ENCODE measurements at places on chromosomes 2 and 18.

- DNase-seq, result no peak
These were observed 86.5 kb downstream of the LIPG start for GRCh38 chr18:49648326-49648725.

DNA sequence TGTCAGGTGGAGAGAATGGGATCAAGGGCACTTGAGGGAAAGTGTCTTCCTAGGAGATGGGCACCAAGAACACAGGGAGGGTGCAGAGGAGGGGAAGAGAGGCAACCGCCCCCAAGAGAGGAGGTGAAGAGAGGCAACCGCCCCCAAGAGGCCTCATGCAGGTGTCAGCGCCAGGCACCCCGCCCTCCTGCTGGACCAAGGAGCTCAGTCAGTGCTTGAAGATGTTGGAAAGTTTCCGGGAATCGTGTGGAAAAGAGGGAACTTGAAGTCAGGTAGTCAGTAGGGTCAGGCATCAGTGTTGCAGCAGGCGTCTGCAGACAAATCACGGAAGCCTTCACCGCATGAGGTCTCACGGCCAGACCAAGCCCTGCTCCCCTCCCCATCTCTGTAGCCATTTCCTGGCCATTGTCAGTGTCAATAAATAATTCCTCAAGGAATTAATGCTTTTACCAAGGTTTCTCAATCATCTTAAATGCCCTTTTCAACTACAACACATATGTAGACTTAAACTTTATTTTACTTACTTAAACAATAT, 353.1 kb downstream of the EIPR1 start:
- DNase-seq, result no peak

DNA sequence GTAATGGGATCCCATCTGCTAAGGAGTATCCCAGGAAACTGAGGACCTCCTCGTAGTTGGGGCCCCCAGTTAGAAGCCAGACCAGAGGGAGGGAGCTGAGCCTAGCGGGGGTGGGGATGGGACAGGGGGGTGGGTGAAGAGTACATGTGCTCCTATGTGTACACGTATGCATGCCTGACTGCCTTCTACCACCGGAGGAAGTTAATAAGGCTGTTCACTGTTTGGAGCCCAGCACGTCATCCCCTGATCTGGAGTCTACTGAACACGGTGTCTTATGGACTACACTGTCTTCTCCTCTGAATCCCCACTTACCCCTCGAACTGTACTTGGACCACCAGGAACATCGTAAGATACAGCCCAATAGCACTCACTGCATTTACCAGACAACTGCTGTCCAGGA, 68.5 kb downstream of the SFXN5 start:
- DNase-seq, result no peak

DNA sequence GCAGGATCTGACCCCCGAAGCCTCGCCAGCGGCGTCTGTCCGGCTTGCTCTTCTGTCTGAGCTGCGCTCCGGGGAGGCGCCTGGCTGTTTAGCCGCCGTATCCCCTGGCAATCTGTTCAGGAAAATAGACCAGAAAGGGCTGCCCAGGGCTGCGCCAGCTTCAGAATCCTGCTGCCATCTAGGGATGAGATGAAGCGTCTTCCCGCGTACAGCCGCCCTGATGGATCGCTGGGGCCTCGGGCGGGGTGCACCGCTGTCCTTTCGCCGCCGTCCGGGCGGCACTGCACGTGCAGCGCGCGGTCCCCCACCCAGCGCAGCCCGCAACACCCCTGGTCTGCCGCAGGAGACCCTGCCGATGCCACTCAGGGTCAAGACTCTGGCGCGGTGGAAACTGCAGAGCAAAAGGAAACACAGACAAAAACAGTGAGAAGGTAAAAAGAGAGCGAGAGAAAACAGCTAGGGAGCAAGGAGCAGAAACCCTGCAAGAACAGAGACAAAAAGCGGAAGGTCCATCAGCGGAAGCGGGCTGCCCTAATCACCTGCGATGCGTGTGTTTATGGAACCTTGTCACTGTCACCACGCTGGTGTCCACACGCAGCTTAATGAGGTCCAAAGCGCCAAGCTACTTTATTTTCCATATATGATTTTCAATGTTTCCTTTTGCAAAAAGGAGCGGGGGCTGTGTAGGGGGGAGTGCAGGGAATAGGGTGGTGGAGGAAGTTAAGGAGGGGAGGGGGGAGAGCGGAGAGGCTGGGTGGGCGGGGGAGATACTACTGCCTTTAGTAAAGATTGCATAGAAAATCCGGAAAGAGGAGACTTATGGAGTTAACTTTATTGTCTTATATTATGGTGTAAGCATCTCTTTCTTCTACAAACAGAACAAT, 2113.3 kb upstream of the PIK3C3 start:
- DNase-seq, result no peak

DNA sequence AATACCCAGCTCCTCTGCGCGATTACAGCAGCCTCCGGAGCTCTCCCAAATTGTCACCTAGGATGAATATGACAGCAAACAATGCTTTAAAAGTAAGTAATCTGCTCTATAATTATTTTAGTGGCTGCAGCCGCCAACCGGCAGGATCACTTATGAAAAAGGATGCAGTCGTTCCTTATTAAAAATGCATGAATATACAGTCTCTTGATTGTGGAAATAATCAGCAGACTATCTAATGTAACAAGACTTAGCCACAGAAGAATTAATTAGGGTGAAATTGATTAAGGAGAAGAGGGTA, 71.8 kb upstream of the STPG4 start:
- DNase-seq, result no peak

DNA sequence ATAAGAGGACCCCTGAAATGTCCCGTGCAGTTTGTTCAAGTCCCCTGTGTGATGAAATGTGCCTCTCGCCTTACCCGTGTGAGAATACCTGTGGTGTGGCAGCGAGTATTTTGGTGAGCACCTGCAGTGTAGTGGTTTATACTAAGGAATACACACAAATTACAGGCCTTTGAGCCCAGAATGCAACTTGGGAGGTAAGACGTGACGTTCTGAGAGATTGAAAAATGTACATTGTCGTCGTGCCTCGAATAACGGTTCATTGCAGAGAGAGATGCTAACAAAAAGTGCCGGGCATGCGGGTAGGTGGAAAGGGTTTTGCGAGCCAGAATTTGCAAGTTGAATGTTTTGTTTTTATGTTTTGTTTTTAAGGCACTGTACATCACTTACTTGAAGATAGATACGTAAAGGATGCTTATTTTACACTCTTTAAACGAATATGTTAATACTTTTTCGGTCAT, 867 bp downstream of the RBBP8 start:
- no peak for DNase-seq

DNA sequence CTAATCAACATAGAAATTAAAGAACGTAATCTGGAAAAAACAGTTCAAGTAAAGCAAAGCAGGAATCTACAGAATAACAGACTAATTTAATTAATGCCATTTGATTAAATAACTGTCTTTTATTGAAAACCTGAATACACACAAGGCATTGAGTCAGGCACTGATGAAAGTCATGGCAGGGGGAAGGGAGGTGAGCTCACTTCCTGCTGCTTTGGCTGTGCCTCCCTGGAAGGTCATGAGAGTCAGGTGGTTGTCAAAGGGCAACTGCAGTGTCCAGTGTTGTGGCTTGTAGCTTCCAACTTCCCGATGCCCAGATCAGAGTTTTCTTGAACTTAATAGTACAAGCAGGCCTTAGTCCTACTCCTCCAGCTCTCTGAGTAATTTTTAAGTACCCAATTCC, 180.9 kb downstream of the PID1 start:
- DNase-seq, result no peak

DNA sequence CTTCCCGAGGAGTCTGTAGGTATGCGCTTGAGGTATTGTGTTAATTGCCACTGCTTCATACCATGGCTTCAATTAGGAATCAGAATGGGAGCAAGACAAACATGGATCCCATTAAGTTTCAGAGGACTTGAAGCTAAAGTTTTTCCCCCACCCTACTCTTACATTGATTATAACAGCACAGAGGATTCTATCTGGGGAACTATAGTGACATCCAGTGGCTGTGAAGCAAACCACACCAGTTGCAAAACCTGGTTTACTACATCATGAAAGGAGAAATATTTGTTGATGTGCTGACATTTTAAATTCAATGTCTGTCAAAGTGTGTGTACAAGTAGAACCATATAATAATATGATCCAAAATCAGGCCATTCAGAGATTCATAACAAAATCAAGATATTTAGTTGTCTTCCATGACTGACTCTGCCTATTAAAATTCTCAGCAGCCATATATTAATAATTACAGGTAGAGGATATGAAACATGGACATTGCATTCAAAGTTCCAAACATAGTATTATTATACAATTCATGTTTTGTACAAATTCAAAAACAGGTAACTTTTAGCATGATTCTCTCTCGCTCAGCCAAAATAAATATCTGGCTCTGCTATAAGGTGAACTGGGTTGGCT, 82.9 kb downstream of the GRB14 start:
- DNase-seq, result no peak

DNA sequence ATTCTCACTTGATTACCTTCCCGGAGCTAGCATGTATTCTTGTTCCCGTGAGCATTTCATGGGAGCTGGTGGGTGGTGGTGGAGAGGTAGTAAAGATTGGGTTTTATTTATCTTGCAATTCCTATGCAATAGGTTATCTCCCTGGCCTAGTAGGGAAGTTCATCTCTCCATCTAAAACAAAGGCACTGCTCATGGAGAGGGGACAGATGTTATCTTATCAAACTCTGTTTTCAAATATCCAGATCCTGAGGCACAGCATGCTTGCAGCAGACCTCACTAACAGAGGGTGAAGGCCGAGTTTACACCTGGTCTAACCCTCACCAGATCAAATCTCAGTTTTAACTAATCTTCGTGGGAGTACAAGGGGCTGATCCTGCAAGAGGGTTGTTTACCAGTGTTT, 98.9 kb downstream of the CYRIA start:
- no peak for DNase-seq

GRCh38 chr2:184637781-184638180, 39.5 kb downstream of the ZNF804A start:
- no peak for DNase-seq

DNA sequence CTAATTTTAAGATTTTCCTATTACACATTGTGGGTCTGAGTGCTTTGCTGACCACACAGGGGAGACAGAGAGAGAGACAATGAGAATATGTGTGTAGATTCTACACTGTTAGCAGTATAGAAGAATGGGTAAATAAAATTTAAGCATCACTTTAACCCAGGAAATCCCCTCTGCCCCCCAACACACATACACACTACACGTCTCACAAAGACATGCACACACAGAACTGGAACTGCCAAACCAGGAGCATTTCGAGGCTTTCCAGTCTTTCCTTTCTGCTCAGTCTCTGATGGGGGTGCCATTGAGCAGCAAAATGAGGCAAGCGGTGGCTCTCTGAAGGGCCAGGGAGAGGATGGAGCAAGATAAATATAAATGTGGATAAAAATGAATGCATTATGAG, 2.5 kb downstream of the MERTK start:
- no peak for DNase-seq

- no peak for DNase-seq
These were observed 70.2 kb downstream of the HRH4 start for GRCh38 chr18:24530630-24531111.

GRCh38 chr2:96594282-96594681, 43.8 kb downstream of the KANSL3 start:
- no peak for DNase-seq

DNA sequence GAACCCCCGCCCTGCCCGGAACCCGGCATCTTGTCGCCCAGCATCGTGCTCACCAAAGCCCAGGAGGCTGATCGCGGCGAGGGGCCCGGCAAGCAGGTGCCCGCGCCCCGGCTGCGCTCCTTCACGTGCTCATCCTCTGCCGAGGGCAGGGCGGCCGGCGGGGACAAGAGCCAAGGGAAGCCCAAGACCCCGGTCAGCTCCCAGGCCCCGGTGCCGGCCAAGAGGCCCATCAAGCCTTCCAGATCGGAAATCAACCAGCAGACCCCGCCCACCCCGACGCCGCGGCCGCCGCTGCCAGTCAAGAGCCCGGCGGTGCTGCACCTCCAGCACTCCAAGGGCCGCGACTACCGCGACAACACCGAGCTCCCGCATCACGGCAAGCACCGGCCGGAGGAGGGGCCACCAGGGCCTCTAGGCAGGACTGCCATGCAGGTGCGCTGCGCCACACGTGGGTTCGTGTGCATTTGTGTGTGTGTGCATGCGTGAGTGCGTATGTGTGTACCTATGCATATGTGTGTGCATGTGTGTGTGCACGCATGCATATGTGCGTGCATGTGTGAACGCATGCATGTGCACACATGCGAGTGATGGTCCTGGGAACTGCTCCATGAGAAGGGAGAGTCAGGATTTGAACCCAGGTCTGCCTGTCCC, 47.1 kb upstream of the ATG16L1 start:
- DNase-seq, result no peak

- no peak for DNase-seq
These were observed 179.7 kb upstream of the CDH20 start for GRCh38 chr18:61153571-61153970.

GRCh38 chr2:62941413-62941812, 109.2 kb upstream of the OTX1 start:
- no peak for DNase-seq

GRCh38 chr2:64780041-64780440, 126.3 kb upstream of the SERTAD2 start:
- DNase-seq, result no peak

DNA sequence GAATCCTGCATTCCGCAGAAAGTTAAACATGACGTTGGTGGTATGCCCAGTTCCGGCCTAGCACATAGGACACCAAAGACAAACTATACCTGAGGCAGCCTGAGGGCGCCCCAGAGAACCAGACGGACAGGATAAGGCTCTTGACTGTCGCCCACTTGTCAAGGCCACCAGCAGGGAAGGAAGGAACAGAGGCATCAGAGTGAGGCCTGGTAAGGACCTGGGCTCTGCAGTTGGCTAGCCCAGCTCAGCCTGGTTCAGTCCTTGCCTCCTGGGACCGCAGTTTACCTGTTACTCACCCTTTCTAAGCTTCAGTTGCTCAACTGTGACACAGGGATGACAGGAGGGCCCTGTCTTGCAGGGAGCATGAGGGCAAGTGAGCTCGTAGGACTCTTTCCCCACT, 82.1 kb downstream of the ACTR2 start:
- no peak for DNase-seq

DNA sequence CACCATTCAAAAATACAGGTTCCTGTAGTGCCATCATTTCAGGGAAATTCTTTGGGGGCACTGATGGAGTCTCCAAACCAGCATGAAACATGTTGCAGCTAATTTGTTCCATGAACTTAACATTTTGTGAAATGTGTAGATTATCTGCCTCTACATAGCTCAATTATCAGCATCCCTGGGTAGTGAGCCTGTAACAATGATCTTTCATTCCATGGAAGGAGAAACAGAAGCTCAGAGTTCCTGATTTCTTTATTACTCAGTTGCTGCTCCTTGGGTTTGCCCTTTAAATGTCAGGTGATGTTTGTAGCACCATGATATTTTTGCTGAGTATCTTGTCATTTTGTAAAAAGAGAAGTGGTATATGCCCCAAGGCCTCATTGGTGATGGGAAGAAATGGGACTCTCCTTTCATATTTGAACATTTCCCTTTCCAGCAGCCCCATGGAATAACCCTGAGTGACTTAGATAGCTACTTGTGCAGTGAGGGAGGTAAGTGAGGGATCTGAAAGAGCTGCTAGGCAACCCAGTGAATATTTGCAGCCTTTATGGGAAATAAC, 146.9 kb downstream of the CERS6 start:
- no peak for DNase-seq

Measured in stimulated activated CD8-positive, alpha-beta memory T cell treated with anti-CD3 and anti-CD28 coated beads, Interleukin-2, amount 100 ng/mL, for 48 hours (primary cell).